ENCODE measurements at places on chromosomes 3 and 15. TPM values are rescaled to one million over a fixed set of nuclear protein-coding genes. Genes with fewer than 3 reads are reported as not detected.

The TTLL3 gene
- total RNA-seq = 7.1 TPM

The GRAMD2A gene
- 0.19 TPM for total RNA-seq

The CATSPER2 gene
- 0.97 TPM for total RNA-seq

The SOX14 gene
- not detected for total RNA-seq
